ENCODE measurements at places on chromosomes 2 and 18.

DNA sequence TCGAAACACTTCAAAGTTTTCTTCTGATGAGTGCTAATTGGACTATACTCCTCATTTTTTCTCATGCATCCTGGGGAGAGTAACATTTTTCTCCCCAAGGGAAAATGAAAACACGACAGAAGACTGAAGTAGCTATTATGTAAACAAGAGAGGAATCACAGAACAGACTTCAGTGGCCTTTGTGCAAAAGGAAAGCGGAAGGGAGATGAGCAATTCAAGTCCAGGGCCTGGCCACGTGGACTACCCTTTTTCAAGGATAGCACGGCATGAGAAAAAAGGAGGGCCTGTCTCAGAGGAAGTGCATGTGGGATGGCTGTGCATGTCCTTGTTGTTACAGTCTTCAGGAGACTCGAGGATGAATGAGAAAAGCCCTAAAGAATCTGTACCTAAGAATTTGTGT is 43.8 kb upstream of the KCNE4 start:
- no peak for DNase-seq

GRCh38 chr2:127641846-127642507 is 4.0 kb upstream of the GPR17 start:
- no peak for DNase-seq

DNA sequence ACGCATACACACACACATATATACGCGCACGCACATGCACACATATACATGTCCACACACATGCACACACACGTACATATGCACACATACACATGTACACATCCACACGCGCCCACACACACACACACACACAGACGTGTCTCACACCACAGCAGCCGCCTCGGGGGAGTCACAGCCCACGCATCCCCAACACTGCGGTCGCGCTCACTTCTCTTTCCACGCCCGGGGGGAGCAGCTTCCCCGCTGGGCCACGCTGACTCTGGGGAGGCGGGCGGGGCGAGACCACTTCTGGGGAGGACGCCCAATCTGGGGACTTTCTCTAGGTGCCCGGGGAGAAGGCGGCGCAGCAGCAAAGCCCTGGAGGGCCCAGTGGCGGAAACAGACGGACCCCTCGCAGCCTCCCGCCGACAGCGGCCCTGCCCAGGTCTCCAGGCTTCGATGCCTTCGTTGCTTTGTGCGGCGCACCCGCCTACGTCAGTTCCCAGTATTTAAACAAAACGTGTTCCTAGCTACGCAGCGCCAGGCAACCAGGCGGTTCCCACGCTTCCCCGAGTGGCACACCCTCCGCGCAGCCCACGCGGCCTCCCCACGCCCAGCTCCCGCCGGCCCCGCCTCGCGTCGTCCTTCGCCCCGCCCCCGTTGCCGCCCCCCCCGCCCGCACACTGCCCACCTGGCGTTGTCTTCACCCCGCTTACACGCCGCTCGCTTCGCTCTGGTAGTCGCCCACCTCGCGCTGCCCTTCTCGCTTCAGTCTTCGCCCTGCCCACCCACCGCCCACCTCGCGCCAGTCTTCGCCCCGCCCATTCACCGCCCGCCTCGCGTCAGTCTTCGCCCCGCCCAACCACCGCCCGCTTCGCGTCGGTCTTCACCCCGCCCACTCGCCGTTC is 810 bp upstream of the RBFA start:
- no peak for DNase-seq

DNA sequence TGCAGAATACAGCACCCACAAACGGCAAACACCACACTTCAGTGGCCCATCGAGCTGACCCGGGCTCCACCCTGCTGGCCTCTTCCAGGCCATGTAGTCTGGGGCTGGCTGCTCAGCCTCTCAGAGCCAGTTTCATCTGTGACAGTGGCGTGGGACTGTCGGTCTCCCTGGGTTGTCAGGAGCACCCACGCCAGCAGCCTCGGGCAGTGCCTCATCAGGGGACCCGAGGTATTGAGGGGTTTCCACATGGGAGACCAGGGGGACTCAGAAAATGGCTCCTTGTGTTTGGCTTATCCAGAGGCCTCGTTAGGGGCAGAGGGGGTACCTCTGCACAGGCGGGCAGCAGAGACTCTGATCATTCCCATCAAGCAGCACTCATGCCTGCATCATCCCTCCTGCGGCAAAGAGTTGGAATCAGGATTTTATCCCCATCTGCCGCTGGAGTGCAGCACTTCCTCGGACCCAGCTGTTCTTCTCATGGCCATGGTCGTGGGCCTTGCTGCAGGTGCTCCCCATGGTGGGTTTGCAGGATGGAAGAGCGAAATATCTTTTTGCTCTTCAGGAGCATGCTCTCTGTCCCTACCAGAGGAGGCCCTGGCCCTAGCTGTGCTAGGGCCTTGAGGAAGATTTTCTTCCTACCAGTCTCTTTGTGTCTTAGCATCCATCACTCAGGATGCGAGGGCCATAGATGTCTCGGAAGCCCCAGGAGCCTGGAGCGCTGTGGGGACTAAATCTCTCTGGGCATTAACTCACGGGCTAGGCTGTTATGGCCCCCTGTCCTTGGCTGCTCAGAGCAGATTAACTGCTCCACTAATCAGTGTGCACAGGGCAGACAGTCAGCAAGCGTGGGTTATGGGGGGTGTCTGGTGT is 100.8 kb downstream of the CLIP4 start:
- no peak for DNase-seq

GRCh38 chr2:57728691-57729090 is 317.9 kb upstream of the VRK2 start:
- DNase-seq: no peak

- DNase-seq: no peak
These were observed 594.6 kb downstream of the SLC4A3 start for GRCh38 chr2:220221992-220222391.

- DNase-seq: no peak
These were observed 439.2 kb downstream of the SETBP1 start for GRCh38 chr18:45119876-45120275.

- no peak for DNase-seq
These were observed 32.9 kb upstream of the ALK start for GRCh38 chr2:29954316-29954715.

- DNase-seq: no peak
These were observed 39.8 kb upstream of the RAB1A start for GRCh38 chr2:65169760-65170136.

DNA sequence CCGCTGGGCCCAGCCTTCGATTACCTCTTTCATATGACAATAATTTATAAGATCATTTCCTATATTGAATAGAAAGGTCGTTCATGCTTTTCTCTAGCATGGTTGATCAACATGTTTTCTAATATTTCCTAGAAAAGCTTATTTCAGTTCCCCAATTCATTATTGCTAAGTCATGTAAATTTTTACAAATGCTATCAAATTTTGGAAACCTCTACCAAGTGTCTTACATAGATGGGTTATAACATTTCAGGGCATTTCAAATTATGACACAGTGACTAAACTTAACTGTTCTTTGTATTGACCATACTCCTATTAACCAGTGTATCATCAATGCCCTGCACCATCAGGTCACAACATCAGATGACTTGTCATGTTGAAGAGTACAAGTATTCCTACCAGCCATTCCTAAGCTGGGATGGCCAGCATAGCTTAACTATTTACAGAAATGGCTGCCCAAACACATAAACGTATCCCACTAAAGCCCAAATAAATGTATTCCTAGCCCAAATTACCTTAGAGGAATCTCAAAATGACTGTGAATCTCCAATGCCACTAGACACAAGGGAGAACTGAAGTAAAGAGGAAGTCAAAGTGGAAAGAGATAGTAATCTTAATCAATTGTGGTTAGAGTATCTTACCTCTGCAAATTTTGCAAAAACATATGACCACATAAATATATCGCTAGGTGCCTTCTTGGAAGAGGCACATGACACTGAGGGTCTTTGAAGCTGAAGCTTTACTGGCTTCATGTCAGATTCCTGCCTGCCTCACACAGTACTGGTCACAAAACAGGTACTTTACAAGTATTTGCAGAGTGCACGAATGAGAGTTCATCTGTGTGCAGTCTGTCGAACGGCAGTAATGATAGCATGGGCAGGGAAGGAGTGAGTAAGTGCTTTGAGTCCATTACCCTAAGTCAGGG is 87.3 kb upstream of the TLK1 start:
- no peak for DNase-seq
